ENCODE measurements at places on chromosomes 4 and X. TPM values are rescaled to one million over a fixed set of nuclear protein-coding genes. Genes with fewer than 3 reads are reported as not detected.

- no peak for DNase-seq
These were observed 34.5 kb downstream of the PIGG start for GRCh38 chr4:533318-534100.

Gene FAM149A
- total RNA-seq: 0.64 TPM

Gene MND1
- total RNA-seq: 1.3 TPM

GRCh38 chrX:129496625-129497024, 26.7 kb downstream of the SMARCA1 start:
- no peak for DNase-seq

Gene CCKAR
- not detected for total RNA-seq

DNA sequence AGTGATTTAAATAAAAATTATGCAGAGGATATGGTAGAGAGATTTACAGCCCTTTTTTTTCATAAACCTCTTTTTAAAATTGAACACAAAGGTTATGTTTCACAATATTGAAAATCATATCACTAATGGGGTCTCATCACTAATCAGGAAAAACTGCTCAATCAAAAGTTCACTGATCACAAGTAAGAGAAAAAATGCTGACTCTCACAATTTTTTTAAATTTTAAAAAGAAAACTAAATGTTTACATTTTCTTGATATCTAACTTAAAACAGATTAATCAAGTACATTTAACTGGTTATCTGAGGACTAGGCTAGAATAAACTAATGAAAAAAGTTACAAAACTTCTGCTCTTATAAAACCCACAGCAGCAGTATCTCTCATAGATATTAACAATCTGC, 8.5 kb downstream of the LAMTOR3 start:
- DNase-seq: no peak

- DNase-seq: peak; percentile 48
These were observed 11.6 kb upstream of the MND1 start for GRCh38 chr4:153332936-153333335.

DNA sequence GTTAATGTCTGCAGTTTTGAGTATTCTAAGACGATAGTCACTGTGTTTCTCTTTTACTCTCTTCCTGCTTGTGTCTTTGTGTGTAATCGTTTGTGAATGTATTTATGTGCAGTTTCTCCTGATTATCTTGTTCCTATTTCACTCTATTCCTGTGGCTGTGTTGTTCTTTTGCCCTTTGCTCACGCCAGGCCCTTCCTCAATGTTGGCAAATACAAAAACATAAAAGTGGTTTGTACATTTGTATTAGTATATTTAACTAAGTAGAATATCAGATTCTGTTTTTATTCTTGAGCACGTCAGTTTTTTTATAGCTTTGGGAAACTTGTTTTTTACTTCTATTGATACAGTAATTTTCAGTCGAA, 107.6 kb upstream of the BMPR1B start:
- no peak for DNase-seq

Gene AMOT
- not detected for total RNA-seq

Gene DMRTC1
- not detected for total RNA-seq

DNA sequence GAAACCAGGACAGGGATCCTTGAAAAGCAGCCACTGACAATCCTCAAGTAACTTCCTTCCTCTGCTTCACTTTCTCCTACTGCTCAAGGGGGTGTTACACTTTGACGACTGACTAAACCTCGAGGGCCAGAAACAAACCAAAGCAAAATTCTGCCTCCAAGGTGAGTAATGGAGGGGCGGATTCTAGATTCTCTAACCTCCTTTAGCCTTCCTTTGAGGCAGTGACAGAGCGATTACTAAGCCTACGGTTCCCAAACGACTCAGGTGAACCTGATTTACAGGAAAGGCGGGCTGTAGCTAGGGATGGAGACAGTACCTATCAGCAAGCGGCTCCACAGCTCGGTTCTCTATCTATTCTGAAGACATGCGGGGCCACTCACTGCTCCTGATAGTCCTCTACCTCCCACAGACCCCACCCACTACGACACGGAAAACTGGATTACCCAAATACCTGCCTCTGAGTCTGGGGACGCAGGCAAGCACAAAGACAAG, 487 bp downstream of the TBCK start:
- peak; percentile 98 for DNase-seq
